Activated gamma-delta T cell (primary cell): ENCODE measurements at places on chromosomes 12 and 14.

DNA sequence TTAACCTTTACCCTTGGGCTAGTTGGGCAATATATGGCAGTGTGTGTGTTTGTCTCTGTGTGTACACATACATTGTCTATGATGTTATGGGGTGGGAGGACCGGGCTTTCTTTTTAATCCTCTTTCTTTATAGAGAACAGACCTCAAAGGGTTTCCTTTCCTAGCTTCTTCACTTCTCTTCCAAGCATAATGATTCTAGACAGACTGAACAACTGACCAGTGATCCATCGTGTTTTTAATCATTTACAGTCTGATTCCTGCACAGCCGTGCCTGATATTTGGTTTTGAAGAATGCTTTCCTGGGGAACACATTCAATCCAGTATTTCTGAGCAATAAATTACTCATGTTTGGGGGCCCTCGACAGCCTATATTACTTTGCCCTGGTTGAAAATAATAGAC lies 481.1 kb upstream of the DCN start:
- DNase-seq = no peak

- DNase-seq = no peak
Measured at GRCh38 chr14:50542941-50543418, 10.6 kb upstream of the MAP4K5 start.

DNA sequence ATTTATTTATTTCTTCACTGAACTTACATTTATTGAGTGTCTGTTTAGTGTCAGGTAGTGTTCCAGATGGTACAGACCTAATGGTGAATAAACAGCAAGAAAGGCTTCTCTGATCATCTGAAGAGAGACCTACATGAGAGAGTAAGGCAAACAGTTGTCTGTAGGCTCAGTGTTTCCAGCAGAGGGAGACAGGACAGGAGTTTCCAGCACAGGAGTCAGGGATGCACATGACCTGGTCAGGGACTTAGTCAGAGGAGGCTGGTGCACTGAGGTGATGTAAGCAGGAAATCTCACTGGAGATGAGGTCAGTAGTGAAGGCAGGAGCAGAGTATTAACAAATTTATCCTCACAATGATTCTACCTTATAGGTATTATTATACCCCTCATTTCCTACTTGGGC lies 233.2 kb downstream of the MDGA2 start:
- DNase-seq = no peak

- DNase-seq = no peak
Measured at GRCh38 chr12:124543052-124543589, 24.3 kb downstream of the NCOR2 start.

DNA sequence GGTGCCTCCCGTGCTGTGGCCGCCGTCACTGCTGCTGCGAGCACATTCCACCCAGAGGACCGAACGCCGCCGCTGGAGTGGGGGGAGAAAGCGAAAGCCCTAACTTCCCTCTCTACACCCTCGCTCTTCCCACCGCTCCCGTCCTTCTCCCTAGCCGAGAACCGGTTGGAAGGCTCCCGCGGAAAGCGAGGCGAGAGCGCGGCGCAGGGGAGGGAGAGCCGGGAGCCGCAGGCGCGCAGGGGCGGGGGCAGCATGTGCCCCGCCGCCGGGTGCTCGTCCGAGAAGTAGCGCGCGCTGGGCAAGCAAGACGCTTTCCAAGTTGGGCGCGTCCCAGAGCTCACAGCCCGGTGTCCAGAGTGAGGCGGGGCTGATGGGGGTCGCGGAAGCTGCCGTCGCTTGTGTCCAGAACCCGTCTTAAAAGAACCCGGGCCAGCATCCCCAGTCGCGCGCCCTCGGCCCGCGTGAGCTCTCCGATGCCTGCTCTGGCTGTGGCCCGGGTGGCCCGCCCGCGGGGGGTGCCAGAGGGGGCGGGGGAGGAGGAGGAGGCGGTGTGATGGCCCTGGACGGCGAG lies at the start of gene TRHDE:
TRHDE (plus strand) TSS at position 280 of the 571 bp plus-strand sequence; CDS start at position 554, 274 bp downstream.
- DNase-seq = no peak

GRCh38 chr12:41967668-41968500 lies 176.8 kb downstream of the GXYLT1 start:
- no peak for DNase-seq

DNA sequence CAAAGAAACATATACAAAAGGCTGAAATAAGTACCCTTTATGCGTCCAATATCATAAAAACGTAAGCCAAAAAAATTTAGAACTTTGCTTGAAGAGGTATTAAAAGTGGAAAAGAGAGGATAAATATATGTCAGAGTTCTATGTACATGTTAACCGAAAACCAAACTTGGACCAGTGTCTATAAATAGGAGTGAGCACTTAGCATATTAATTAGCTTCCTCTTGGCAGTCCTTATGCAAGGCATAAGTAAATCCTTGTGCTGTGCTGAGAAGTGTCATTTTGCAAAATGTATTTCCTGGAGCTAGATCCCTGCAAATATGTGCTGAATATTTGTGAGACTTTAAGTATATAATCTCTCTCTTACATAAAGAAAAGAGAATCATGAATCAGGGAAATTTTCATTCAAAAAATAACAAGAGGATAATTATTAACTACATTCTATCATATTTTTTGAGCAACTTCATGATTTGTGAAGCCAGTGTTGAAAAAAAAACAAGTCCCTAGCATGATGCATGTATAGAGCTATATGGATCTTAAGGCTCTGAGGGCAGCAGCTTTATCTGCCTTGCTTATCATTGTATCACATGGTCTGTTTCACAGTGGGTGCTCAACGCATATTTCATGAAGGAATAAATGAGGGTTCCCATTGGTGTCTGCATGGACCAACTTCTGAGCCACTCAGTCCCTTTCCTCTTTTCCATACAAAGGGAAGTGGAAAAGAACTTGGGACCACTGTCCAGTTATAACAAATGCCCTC lies 326.1 kb downstream of the PDZRN4 start:
- DNase-seq = no peak

- DNase-seq = no peak
Measured at GRCh38 chr12:1719139-1719538, 28.3 kb downstream of the ADIPOR2 start.

DNA sequence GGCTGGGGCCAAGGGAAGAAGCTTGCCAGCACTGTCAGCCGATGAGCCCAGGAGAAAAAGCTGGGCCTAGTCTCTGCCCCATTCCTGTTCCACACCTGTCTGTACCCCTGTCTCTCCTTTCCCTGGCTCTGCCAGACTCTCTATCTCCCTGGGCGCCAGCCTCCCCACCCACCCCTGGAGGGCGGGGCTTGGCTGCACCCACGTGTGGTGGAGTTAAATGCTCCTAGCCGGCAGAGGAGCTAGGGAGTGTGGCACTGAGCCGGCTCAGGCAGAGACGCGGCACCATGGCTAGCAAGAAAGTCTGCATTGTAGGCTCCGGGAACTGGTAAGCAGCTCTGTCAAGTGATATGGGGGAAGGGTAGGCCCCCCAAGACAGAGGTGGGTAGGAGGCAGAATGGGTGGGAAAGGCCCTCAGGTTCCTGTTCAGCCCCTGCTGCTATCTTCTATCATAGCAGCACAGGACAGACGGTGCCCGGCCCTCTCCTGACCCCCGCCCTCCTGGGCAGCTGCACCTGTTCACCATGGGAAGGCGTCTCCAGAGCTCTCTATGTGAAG lies at the start of gene GPD1:
GPD1 (plus strand) TSS at position 242 of the 555 bp plus-strand sequence; CDS start at position 285, 43 bp downstream.
- DNase-seq = no peak

- DNase-seq = no peak
Measured at GRCh38 chr12:19451196-19451595, 11.9 kb downstream of the AEBP2 start.

DNA sequence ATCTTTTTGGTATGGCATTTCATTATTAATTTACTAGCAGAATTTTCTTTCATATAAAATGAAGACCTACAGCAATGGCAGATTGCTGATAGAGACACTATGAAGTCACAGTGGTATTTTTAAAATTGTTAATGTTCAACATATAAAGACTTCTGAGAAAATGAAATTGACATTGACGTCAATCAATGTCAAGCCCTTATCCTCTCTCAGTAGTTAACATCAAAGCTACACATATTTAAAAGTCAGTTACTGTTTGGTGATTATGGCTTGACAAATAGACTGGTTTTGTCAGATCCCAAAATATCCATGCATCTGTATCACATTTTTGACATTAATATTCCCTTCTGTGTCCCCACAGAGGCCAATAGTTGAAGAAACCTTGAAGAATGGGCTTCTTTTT lies 1069.1 kb upstream of the SEL1L start:
- DNase-seq = no peak

DNA sequence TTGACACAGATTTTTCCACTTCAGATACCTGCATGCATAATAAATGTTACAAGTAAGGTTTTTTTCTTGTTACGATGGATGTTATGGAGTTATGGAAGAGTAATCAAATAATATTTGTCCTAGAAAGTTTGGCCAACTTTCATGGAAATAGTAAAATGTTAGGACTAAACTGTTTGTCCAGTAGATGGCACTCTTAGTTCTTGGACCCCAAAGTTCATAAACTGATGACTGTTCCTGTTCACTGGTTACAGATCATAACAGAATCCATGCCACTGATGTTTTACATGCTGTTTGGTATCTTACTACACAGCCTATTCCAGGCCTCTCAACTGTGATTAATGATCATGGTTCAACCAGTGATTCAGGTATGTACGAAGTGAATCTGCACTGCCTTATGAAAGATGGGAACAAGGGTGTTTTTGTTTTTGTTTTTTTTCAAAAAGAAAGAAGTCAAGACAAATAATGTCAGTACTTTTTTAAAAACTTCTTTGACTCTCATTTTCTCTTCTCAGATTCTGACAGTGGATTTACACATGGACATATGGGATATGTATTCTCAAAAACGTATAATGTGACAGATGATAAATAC lies 48.8 kb upstream of the SLCO1C1 start:
- DNase-seq = no peak

- DNase-seq = no peak
Measured at GRCh38 chr12:10363914-10364814, 25.7 kb downstream of the KLRK1 start.
